HepG2 (cell line): ENCODE measurements at places on chromosomes 11 and 22. TPM values are rescaled to one million over a fixed set of nuclear protein-coding genes. Genes with fewer than 3 reads are reported as not detected.

DNA sequence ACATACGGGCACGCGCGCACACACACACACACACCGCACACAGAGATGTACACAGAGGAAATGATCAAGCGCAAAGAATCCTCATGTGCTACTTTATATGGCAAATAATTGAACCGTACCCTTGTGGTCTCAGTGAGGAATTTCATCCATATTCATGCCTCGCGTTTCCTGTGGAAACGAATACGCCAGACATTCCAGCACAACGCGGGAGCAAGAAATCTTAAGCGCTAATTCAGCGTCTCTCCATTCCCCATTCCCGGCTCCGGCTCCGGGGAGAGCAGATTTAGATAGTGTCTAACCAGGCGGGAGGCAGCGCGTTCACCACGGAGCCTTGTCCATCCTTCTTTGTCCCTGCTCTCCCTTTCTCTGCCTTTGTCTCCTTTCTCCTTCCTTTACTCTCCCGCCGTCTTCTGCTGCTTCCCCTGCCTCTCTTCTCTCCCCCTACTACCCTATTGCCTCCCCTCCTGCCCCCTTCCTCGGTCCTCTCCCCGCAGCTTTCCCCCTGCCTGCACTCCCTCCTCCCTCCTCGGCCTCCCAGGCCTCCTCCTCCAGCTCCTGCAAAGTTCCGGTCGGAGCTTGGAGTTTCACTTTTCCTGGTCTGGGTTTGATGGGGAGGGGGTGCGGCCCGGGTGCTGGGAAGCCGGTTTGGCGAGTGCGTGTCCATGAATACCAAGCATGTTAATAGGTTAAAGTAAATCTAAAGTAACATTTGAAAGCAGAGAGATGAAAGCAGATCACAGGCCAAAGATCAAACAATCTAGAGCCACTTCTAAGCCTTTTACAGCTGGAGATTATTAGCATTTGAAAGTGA, 579.3 kb downstream of the BUD13 start:
- DNase-seq = peak; percentile 17

DNA sequence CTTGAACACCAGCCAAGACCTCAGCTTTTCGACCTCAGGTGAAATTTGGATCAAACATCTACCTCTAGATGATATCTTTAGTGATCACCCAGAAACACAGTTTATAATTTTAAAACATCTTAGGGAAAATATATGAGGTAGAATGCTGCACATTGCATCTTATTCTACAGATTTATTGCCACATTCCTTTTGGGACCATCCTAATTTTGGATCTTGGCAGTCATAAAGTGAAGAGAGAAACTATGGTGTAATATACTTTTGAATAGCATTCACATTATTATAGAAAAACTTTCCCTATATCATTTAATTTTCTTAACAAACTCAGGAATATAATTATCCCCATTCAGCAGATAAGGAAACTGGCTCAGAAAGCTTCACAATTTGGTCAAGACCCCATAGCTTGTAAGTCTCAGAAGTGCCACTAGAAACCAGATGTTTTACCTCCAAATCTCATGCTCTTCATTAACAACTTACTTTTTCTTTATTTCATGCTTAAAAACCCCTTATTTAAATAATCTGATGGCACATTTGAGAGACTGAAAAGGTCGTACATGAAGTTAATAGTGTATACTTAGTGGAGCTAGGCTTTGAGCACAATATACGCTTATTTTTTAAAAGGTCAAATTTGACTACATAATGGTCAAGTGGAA, 199.2 kb upstream of the CTSC start:
- DNase-seq = no peak

GRCh38 chr11:78460471-78460870, 42.9 kb upstream of the GAB2 start:
- DNase-seq = no peak

The OR2AG1 gene
- not detected in 2 replicates for total RNA-seq

The CASP12 gene
- not detected in 2 replicates for total RNA-seq
